Daoy (cell line): ENCODE measurements at places on chromosomes 16 and 17. TPM values are rescaled to one million over a fixed set of nuclear protein-coding genes. Genes with fewer than 3 reads are reported as not detected.

Gene KRTAP9-4
- not detected in 2 replicates for total RNA-seq

DNA sequence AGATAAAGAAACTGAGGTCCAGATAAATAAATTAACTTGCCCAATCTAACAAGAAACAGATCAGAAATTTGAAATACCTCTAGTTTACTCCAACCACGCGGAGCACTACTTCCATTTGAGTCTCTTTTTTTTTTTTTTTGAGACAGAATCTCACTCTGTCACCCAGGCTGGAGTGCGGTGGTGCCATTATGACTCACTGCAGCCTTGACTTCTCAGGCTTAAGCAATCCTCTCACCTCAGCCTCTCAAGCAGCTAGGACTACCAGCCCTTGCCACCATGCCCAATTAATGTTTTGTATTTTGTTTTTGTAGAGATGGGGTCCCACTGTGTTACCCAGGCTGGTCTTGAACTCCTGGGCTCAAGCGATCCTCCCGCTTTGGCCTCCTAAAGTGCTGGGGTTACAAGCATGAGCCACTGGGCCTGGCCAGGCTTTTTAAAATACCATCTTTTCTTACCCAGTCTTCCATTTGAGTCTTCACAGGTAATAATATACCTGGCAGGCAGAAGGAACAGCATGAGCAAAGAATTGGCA is 3.3 kb upstream of the NACA2 start:
- DNase-seq = peak; percentile 51

DNA sequence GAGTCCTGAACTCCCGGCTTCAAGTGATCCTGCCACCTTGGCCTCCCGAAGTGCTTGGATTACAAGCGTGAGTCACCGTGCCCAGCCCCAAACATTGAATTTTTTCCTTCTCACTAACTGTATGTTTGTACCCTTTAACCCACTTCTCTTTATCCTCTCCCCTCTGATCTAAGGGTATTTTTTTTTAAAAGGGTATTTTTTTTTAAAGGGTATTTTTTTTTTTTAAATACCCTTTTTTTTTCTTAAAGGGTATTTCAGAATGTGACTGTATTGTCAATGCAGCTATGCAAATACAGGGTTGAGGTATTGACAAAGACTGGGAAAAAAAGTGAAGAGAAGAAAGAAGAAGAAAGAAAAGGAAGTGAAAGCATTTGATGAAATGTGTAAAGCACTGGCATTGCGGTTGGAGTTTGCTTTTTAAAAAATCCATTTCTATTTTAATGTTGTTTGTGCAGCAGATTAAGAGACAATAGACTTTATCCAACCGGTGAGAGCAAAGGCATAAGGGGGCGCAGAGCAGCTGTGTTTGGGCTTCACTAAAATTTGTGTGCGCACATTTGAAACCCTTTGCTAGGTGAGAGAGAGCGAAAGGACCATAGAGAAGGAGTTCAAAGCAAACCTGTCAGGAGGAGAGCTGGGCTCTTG is 42.4 kb downstream of the SYT17 start:
- peak; percentile 80 for DNase-seq

Gene ABCA8
- total RNA-seq = 2.1 TPM in 1 of 2 replicates, not detected in the other

DNA sequence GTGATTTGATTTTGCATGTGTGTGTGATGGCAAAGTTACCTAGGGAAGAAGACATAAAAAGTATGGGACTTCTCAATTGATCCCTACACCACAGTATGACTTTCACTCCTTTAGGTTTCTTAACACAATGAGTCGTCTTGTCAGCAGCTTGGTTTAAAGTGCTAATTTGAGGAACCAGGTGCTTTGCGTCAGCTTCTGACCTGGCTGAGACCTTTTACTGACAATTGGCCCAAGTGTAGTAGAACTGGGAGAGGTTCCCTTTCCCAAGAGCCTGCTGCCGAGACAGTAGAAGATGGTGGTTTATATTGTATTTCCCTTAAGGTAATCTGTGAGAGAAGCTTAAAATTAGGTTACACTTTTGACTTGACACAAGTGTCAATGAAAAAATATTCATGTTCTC is 54.9 kb downstream of the LDHD start:
- no peak for DNase-seq

DNA sequence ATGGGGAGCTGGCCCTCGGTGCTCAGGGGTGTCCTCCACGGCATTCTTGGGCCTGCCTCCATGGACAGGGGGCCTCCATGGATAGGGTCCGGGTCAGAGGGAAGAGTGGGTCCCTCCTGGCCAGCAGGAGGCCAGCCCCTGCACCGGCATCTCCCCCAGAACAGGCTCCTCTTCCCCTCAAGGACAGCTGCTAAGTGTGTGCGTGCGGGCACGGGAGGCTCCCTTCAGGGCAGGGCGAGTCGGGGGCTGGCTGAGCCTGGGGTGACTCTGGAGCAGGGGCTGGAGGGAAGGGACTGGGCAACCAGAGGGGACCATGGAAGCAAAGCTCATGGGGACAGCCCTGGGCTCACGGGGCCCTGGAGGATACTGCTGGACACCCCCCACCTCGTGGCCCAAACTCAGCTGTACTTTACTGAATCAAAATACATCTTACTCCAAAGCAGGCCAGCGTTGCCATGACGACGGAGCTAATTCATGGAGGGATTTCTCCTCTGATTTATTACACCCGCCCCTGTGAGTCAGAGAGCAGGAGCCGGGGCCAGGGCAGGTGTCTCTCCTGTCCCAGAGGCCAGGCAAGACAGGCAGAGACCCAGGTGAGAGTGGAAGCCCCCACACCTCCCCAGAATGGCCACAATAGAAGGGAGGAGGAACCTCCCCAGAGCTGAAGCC is 2.1 kb downstream of the CASKIN1 start:
- DNase-seq = peak; percentile 68

DNA sequence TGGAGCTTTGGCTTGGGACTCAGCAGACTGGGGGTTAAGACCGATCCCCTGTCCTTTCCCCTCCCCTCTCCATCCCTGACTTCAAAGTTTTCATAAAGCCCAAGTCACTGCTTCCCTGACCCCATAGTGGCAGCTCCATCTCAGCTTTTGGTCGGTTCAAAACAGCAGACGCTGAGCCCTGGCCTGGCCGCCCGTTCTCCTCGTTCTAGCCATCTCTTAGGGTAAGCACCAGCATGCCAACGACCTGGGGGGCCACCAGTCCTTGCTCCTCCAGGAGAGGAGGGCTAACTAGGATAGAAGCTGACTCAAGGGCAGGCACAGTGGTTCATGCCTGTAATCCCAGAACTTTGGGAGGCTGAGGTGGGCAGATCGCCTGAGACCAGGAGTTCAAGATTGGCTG is 1.5 kb upstream of the HIGD1B start:
- no peak for DNase-seq

Gene CRYM
- not detected in 2 replicates for total RNA-seq

GRCh38 chr16:64907844-64908243 is 214.0 kb downstream of the CDH11 start:
- no peak for DNase-seq

GRCh38 chr17:41648411-41649195 is 24.2 kb upstream of the KRT17 start:
- peak; percentile 89 for DNase-seq

- DNase-seq = no peak
Measured at GRCh38 chr17:80012765-80013741, 22.6 kb downstream of the TBC1D16 start.

DNA sequence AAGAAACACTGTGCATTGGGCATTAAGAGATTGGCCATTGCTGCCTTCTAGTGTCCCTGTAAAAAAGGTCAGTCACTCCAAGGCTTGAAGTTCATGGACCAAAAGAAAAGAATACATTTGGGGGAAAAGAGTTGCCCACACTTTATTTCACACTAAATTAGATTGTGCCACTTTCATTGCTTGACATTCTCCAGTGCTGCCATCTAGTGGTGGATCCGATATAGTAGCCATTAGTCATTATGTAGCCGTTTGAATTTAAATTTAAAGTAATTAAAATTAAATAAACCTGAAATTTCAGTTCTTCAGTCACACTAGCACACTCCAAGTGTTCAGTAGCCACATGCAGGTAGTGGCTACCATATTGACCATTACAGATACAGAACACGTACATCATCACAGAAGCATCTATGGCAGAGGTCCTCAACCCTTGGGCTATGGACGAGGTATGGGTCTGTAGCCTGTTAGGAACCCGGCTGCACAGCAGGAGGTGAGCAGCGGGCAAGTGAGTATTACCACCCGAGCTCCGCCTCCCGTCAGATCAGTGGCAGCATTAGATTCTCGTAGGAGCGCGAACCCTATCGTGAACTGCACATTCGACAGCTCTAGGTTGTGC is 21.9 kb upstream of the CDH5 start:
- peak; percentile 29 for DNase-seq

GRCh38 chr16:17038415-17038814 is 432.3 kb downstream of the XYLT1 start:
- DNase-seq = no peak

Gene CDH3
- under 0.01 TPM in 1 of 2 replicates, not detected in the other for total RNA-seq

DNA sequence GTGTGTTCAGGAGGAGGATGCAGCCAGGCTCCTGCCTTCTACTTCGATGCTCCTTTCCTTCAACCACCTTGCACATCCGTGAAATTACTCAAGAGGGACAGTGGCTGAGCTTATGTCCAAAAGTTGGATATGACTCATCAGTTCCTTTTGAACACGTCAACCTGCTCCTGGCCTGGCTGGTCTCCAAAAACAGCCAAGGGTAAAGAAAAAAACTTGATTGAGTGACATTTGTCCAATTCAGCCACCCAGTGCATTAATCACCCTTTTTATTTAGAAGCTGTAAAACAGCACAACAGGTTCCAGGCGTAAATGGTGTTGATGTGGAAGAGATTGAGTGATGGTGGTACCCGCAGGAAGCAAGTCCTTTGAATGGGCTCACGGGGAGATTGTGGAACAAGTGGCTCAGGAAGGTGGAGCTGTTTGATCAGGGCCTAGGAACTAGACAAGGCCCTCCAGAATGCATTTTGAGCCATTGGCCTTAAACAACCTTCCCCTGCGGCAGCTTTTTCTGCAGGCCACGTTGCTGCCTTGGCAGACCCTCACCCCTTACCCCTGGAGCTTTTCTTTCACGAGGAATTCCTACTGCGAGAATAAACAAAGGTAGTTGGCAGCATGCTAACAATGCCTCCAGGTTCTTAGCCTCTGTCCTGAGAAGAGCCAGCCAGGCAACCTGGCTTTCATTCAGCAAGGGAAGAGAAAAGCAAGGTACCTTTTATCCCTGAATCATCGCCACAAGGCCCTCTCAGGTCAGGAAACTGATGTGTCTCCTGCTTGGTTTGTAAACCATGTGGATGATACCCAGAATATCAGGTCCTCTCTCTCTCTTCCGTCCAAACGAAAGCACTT is 173.3 kb upstream of the CACNG5 start:
- DNase-seq = peak; percentile 67

DNA sequence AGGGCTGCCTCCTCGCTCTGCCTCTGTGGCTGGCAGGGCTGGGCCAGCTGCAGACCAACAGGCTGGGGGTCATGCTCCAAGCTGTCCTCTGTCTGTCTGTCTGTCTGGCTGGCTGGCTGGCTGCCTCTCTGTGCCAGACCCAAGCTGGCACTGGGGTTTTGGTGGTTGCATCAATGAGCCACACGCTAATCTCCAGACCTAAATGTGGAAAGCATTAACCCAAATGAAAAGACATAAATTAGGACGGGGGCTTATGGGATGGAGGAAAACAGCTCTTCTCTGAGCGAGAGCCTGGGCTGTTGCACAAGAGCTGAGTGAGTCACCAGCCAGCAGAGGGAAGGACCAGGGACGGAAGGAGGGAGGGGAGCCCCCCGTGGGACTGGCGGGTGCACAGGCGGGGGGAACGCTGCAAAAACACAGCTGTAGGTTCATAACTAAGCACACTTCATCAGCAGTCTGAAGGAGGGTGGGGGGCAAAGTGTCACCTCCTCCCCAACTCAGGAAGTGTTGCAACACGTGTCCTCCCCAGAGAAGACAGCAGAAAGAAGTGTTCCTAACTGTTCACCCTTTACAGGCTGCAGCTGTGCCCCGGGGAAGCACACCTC is 83.4 kb downstream of the GAS7 start:
- peak; percentile 94 for DNase-seq

DNA sequence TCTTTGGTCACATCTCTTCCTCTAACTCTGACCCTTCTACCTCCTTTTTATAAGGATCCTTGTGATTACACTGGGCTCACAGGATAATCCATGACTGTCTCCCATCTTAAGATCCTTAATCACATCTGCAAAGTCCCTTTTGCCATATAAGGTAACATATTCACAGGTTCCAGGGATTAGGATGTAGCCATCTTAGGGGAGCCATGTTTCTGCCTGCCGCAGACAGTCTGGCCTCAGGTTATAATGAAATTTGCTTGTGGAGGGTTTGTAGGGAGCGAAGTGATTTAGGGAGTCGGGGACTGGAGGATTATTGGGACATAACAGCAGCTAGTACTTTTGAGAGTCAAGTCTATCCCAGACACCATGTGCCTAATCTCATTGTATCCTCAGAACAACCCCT is 7.7 kb downstream of the EEF2K start:
- no peak for DNase-seq

Gene DRG2
- 41.4 and 64.6 TPM in 2 replicates for total RNA-seq

DNA sequence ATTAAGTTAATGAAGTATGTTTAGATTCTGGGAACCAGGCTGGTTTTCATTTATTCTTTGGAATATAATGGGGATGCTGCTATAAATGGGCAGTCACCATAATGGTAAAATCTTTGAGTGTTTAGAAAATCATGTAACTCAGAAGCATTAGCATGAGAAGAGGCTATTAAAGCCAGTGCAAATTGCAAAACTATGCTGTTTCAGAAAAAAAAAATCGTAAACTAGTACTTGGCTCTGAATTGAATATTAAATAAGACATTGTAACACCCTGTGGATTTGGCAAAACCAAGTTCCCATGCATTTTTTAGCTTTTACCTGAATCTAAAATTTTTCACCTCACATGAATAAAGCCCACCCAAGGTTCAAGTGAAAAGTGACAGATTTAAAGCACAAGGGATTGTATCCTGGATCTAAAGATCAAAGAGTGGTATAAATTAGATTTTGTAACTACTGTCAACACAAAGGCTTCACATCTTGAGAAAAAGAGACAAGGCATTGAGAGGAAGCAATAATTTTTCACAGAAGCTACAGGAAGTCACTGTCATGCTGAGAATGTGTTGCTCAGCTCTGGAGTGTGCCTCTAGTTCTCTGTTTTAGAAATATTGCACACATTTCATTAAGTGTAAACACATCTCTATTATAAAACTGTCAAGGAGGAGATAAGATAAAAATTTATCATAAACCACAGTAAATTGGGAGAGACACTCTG is 142.2 kb downstream of the ABCA8 start:
- DNase-seq = no peak

Gene SIRT7
- total RNA-seq = 30.5 and 40.5 TPM in 2 replicates
